Endothelial cell of umbilical vein (primary cell): ENCODE measurements at places on chromosomes 2 and 18. TPM values are rescaled to one million over a fixed set of nuclear protein-coding genes. Genes with fewer than 3 reads are reported as not detected.

GRCh38 chr2:163934131-163934530 is 198.3 kb upstream of the FIGN start:
- DNase-seq, result no peak

- peak; percentile 24 for DNase-seq
These were observed 11.5 kb downstream of the ATF2 start for GRCh38 chr2:175156534-175156933.

DNA sequence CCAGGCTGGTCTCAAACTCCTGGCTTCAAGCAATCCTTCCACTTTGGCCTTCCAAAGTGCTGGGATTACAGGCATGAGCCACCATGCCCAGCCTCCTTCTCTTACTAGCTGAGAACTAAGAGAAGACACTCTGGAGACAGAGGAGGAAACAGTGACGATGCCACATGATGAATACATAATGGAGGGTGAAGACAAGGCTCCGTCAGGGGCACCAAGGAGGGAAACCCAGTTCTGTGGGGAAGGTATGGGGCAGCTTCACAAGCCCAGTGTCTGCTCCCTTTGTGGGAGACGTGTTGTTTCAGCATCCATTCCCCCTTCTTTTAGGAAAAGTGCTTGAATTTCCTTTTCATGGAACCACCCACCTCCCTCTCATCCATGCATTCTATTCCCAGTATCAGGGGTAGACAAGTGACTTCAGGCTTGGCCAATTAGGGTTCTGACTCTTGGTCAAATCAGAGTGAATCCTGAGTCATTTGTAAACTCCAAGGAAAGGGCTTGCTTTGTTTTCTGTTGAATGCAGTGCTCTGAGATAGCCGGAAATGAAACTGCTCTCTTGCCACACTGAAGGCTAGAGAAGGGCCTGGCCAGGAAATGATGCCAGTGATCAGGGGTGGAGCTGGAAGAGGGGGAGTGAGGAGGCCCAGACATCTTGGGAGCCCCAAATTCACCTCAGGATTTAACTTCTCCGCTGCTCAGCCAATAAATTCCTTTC is 23.7 kb downstream of the TMEM127 start:
- peak; percentile 76 for DNase-seq

DNA sequence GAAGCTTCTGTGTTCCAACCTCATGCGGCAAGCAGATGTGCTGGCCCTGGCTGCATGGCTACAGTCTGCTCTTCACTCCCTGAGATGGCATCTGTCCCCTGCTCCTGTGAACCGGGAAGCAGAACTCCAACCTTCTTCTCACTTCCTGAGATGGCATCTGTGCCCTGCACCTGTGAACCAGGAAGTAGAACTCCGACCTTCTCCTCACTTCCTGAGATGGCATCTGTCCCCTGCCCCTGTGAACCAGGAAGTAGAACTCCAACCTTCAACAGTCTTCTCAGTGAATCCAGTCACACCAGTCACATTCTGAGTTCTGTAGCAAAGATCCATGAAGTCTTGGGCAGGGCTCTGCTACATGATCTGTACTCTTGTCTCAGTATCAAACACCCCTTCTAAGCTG is 887.2 kb upstream of the KLHL29 start:
- DNase-seq, result no peak

DNA sequence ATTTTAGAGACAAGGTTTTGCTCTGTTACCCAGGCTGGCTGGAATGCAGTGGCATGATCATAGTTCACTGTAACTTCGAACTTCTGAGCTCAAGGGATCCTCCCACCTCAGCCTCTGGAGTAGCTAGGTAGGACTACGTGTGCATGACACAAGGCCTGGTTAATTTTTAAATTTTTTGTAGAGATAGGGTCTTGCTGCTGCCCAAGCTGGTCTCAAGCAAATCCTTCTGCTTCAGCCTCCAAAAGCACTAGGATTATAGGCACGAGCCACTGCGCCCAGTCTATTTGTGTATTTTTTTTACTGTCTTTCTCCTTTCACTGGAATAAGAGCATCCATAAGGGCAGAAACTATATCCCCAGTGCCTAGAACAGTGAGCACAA is 89.3 kb downstream of the PLEKHM3 start:
- no peak for DNase-seq

GRCh38 chr2:151410485-151410834 is 758 bp downstream of the RIF1 start:
- DNase-seq, result no peak

DNA sequence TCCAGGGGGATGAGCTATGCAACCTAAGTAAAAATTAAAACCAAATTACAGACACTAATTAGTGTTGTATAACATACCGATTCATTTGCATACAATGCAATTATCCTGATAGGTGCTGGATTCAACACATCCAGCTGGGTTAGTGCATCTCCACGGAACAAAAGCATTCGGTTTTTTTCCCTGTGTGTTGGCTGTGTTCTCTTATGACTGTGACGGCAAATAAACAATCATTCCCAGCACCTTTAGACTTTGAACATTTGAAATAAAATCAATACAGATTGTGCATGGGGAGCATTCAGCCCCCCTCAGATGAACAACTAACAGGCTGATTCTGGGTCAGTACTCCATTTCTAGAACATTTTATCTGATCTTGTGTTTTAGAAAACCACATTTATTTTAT is 22.7 kb downstream of the FAM124B start:
- no peak for DNase-seq

DNA sequence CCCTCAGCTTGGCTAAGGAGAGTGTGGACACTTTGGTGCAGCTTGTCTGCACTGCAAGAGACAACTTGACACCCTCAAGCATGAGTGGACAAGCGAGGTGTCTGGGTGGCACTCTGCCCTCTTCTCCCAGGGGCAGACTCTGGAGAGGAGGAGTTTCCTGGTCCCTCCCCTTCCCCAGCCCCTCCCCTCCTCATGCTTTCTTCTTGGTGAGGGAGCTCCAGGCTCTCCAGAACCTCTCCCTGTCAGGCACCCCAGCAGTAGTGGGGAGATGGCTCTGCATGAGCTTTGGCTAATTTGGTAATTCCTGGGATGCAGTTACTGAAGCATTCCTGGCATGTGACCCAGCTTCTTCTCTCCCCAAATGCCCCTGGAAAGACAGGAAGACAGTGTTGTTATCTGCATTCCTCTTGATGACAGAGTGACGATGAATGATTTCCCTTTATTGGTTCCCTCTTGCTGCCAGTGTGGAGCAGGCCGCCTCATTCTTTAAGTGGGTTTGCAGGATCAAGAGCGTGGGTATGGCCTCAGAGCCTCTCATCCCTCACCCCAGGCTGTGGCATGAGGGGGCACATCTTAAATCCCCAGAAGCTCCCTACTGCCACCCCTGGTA is 89.2 kb downstream of the STPG4 start:
- DNase-seq, result peak; percentile 71

DNA sequence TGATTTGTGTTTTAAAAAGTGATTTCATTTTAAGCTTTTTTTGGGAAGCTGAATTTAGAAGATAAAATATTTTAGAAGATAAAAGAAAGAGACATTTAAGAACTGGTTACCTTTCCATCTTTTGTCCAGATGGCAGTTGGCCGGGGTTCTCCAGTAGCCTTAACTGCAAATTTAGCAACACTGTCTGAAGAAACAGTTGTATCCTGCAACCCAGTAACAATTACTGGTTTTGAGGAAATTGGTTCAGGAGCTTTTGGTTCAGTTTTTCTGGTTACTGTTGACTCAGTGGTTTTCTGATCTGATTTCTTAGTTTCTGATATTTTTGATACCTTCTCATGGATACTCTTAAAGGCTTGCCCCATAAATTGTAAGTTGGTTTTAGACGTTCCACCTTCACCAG is 49.9 kb downstream of the PLEKHA3 start:
- DNase-seq, result no peak

GRCh38 chr2:20456636-20457426 is 10.0 kb downstream of the RHOB start:
- peak; percentile 30 for DNase-seq

DNA sequence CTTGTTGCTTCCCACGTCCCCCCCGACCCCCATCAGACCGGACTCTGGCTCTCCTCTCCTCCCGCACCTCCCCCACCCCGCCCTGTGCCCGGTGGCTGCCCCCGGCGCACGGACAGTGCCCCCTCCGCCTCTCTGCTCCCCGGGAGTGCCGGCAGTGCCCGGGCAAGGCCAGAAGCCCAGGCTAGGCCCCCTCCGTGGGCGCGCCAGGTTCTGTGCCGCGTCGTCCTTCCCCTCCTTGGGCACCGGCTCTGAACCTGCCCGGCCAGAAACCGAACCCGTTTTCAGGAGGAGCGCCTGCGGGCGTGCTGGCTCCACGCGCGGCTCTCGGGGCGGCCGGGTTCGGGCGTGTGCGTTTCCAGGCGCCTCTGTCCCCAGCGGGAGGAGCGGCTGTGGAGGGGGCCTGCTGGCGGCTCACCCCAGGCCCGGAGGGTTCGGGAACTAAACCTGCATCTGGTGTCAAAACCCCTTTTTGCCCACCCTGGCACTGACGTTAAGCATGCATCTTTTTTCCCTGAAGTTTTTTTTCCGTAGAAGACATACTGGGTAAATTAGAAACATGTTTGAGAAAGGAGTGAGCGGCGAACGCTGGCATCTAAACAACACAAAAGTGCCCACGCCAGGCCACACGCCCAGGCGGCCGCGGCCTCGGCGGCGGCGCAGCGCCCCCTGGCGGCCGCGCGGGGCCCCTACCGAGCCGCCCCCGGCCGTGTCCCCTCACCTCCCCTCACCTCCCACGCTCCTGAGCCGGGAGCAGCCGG is 123.9 kb upstream of the SLC1A4 start:
- peak; percentile 71 for DNase-seq

GRCh38 chr2:190591437-190591836 is 56.9 kb upstream of the NEMP2 start:
- no peak for DNase-seq

GRCh38 chr2:191859681-191860080 is 12.8 kb upstream of the CAVIN2 start:
- DNase-seq, result no peak

DNA sequence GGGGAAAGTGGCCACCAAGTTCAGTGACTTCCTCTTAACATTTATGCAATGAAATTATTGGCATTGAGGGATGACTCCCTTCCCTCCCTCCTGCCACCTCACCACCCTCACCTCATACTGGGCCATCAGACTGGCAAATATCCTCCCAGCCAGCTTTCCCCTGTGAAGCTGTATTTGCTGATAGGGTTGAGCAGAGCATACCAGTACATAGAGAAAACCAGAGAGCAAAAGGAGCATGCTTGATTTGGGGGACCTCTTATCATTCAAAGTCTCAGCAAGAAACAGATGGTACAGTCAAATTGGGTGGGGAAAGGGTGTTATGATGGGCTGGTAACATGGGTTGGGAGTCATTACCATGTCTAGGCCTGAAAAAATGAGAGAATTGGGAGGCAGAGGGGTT is 19.1 kb upstream of the B3GNT2 start:
- DNase-seq, result no peak

DNA sequence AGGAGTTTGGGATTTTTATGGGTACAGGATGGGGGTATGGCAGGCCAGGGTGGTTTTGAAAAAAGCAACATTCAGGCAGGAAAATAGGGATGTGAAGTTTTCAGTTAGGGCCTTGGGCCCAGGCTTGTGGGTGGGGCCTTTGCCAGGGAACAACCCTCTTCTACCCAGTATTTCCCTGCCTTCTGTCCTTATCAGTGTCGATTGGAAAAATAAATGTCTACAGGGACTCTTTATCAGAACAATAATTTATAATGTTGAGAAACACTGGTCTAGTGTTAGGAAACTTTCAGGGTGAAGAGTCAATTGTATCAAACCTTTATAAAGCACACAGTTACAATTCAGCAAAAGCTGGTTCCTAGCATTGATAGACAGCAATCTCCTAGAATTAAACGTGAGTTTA is 214.1 kb upstream of the NABP1 start:
- DNase-seq, result no peak

DNA sequence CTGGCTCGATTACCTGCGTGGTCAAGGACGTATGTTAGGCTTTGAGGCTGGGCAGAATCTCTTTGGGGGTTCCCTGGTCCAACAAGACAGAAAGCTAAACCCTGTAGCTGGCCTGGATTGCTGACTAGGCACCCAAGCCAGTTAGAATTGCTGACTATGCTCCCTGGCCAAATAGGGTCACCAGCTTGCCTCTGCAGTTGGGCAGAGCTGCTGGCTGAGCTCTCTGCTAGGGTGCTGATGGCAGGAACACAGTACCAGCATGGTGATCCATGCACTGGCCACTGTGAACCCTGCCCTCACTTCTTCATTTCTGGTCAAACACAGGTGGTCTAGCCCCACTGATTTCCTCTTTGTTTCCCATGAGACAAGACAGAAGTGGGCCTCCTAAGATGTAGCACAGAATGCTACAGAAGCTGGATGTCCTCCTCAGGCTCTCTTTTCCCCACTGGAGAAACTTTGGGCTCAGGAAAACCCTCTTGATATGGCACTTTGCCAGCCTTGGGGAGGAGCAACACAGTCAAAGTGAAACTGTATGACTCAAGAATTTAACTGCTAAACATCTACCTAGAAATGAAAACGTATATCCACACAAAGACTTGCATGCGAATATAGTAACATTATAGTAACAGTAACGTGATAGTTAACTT is 20.8 kb downstream of the SP140L start:
- peak; percentile 6 for DNase-seq

DNA sequence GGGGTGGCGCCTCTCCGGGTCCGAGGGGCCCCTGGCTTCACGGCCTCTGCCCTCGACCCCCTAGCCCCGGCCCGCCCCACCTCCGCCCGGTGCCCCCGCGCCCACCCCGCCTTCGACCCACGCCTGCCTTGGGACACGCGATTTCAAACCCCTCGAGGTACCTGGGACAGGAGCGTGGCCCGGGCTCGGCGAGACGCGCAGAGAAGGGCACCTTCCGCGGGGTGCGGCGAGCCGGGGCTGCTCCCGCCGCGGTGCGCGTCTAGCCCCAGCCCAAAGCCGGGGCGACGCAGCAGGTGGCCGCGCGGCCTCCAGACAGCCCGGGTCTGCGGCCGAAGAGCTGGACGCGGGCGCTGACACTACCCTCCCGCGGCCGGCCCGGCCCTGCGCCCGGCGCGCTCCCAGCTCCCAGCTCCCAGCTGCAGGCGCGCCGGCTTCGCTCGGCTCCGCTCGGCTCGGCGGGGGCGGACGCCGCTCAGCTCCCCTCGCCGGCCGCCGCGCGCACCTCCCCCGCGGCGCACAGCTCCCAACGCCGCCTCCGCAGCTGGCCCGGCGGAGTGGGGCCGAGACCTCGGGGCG is at the start of gene CRACDL:
TSS of gene CRACDL (minus strand) at position 449 of the 576 bp plus-strand sequence. CDS start 89,425 bp downstream, outside the sequence.
- peak; percentile 28 for DNase-seq

- DNase-seq, result no peak
These were observed 161.6 kb downstream of the LCLAT1 start for GRCh38 chr2:30608643-30609042.

DNA sequence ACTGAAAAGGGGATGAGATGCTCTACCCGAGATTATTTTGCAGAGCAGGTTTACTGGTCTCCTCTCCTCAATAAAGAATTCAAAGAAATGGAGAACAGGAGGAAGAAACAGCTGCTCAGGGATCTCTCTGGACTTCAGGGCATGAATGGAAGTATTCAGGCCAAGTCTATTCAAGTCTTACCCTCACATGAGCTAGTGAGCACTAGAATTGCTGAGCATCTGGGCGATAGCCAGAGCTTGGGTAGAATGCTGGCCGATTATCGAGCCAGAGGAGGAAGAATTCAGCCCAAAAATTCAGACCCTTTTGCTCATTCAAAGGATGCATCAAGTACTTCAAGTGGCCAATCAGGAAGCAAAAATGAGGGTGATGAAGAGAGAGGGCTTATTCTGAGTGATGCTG is 60.0 kb downstream of the PIKFYVE start:
- no peak for DNase-seq

- DNase-seq, result no peak
These were observed 68.9 kb downstream of the USP40 start for GRCh38 chr2:233497692-233498091.

- peak; percentile 49 for DNase-seq
These were observed 47.5 kb upstream of the RTN4 start for GRCh38 chr2:55097461-55098410.

The XDH gene
- polyA plus RNA-seq, result not detected in 2 replicates

The RFX8 gene
- polyA plus RNA-seq, result 0.16 and 0.21 TPM in 2 replicates

The IGFBP2 gene
- polyA plus RNA-seq, result 261 and 387 TPM in 2 replicates

The TNFAIP6 gene
- polyA plus RNA-seq, result not detected in 2 replicates

The IL18RAP gene
- 0.03 and 0.05 TPM in 2 replicates for polyA plus RNA-seq

The ELOA2 gene
- polyA plus RNA-seq, result not detected in 2 replicates

The TTR gene
- polyA plus RNA-seq, result not detected in 2 replicates
